ENCODE measurements at places on chromosomes 5 and 9.

DNA sequence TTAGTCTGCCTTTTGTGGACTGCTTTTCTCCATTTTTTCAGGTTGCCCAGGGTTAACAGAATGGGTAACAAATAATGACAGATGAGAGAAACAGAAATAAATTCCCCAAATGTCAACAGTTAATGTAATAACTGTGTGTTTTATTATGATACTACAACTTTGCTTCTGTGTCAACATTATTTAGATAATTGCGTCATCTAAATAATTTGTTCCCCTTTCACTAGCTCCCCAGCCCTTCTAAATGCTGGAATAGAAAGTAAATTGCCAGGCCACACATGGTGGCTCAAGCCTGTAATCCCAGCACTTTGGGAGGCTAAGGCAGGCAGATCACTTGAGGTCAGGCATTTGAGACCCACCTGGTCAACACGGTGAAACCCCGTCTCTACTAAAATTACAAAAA lies 53.5 kb downstream of the RNF38 start:
- no peak for DNase-seq

- no peak for DNase-seq
Measured at GRCh38 chr5:38347896-38348295, 89.5 kb downstream of the EGFLAM start.

DNA sequence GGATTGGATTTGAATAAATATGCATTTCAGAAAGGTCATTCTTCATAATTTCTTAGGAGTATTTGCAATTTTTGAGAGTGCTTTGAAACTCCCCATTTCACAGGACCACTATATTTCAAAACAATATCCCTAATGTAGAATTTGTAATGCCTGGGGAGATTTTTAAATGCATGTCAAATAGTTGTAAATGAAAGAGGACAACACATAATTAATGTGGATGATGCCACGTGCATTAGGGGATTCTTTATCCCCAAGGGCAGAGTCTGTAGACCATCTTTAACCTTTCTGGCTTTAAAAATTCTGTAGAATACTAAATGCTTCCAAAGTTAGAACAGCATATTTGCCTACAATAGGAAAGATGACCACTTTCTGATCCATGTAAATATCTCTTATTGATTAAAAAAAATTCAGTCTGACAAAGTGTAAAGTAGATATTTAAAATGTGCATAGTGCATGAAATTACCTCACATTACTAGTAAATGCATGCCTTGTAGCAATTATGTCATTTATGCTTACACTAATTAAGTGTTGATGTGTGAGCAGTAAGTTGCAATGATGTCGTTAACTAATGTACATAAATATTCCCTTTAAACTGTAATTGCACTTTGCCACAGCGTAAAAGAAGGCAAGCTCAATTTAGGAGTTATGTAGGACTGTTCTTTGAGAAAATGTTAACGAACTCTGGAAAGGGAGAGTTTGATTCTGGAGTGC lies 416.1 kb downstream of the PSAT1 start:
- DNase-seq, result no peak

- DNase-seq, result peak; percentile 49
Measured at GRCh38 chr9:98774746-98775145, 21.6 kb downstream of the ANKS6 start.

GRCh38 chr5:135319928-135320606 lies 79.0 kb downstream of the MACROH2A1 start:
- no peak for DNase-seq

GRCh38 chr9:107465467-107466451 lies 23.8 kb downstream of the KLF4 start:
- peak; percentile 56 for DNase-seq

- peak; percentile 47 for DNase-seq
Measured at GRCh38 chr9:35675732-35676392, 2.1 kb downstream of the CA9 start.

DNA sequence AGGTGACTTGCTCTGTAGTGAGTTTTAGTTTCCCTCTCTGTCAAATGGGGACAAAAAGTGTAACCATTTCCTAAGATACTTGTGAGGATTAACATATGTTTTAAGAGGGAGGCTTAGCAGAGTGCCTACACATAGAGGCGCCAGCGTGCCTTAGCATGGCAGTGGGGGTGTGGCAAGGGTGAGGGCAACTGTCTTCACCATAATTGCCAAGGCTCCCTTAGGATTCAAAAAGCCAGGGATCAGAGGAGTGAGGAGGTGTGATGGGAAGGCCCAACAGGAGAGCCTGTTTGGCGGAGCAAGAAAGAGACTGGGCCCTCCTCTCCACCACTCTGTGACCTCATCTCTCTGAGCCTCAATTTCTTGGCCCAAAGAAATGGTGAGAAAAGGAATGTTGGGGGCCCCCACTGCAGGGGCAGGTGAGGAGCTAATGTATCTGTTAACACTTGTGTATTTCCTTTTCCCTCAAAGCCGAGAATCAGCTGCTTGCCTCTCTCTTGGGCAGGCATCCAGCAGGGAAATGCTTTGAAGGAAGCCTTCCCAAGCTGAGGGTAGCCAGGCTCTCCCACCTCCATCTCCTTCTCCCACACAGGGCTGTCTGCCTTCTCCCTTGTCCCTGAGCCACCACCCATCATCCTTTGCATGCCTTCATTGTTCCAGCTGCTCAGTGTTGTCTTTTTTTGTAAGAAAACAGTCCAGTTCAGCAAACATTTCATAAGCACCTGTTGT lies 76.0 kb downstream of the DAB2IP start:
- DNase-seq, result no peak

DNA sequence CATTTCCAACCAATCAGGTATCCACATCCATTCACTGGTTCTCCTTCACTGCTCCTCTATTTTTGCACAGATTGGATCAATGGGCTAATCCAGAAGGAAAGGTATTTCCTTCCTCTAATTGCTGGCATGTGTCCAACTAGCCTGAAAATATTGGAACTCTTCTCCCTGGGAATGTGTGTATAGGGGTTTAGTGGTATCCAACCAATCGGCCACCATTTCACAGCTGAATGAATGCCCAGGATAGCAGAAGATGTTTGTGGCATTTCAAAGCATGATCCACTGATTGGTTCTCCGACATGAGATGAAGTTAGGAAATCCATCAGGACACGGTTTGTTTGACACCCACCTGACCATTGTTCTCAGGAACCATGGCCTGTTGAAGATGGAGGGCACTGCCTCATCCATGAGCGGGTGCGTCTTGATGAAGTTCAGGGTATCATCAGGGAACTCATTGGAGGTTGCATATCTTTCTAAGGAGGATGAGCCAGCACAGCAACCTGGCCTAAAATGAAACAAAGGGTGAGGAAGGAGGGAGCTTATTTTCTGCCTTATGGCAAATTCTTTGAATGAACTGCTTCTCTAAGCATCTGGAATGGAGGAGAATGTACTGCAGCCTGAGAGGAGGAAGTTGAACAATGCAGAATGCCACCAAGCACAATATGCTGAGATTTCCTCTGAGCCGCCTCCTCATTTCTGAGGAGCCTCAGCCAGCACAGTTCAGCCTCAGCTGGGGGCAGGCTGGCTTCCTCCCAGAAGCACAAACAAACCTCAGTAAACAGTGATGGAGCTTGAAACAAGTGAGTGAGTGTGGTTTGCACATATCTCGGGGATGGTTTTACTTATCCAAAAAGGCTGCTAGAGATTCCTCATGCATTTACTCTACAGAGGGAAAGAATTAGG lies 94.6 kb downstream of the SEMA6A start:
- DNase-seq, result no peak

- no peak for DNase-seq
Measured at GRCh38 chr9:70971723-70972122, 149.7 kb downstream of the TRPM3 start.

- no peak for DNase-seq
Measured at GRCh38 chr5:140881889-140882590, at the start of gene PCDHA13. Gene PCDHA13 (plus strand): TSS chr5:140882124. CDS start chr5:140882269, 145 bp downstream.

DNA sequence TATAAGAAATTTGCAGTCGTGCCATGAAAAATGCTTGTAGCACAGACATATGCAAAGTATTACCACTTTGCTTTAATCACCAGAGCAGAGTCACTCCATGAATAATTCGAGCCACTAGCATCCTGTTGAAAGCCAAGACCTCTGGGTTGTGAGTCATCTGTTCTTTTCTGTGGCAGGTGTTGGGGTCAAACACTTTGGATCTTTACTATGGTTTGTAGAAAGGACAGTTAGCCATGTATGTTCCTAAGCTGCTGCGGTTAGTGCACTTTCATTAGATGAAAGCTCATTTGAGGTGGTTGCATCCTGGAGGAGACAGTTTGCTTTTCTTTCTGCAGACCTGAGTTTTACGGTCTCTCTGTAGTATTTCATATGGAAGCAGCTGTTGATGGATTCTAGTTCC lies 223.7 kb downstream of the DMRT2 start:
- no peak for DNase-seq

- DNase-seq, result no peak
Measured at GRCh38 chr5:112634166-112634565, 103.5 kb upstream of the APC start.

DNA sequence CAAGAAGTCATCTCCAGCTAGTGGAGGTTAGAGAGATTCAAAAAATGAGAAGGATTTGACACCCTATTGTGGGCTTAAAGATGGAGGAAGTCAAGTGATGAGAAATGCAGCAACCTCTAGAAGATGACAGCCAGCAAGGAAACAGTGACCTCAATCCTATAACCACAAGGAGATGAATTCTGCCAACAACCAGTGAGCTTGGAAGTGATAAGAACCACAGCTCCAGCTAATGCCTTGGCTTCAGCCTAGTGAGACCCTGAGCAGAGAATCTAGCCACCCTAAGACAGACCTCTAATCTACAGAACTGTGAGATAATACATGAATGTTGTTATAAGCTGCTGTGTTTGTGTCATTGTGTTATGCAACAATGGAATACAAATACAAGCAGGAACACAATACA lies 262.4 kb downstream of the GRIA1 start:
- no peak for DNase-seq

Measured in activated CD4-positive, alpha-beta T cell treated with anti-CD3 and anti-CD28 coated beads for 48 hours (primary cell).